ENCODE measurements at places on chromosomes 7 and 10.

GRCh38 chr7:4045975-4046374 lies 636.1 kb upstream of the FOXK1 start:
- no peak overlapping the region for H3K27ac ChIP-seq
- H3K4me1 ChIP-seq: no peaks in the 10 kb centered on the region
- no peaks in the 10 kb centered on the region for H3K27me3 ChIP-seq
- no peak for DNase-seq
- no peak overlapping the region for H3K4me3 ChIP-seq
- H3K36me3 ChIP-seq: no peaks in the 10 kb centered on the region

GRCh38 chr10:104387130-104387888 lies 33.7 kb downstream of the CFAP58 start:
- DNase-seq: no peak
- no peaks in the 10 kb centered on the region for H3K36me3 ChIP-seq

DNA sequence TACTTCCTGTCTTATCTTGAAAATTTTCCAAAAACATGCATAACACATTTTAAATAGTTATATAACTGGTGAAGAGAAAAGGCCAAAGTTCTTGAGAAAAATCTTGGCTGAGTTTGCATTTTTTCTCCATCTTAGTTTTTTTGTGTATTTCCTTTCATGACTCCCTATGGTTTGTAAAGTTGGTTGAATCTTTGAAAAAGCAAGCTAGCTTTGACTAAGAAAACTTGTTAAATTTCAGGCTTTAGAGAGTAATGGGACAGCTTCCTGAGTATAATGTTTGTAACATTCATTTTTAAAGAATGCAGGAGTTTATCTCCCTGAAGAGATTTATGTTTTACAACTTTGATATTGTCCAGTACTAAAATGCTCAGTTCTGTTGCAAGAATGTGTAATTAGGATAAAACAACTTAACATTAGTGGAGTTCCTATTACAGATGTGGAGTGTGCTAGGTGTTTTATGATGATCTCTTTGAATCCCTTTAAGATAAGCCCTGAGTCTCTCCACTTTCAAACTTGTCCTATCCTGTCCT lies 11.1 kb upstream of the HERPUD2 start:
- no peaks in the 10 kb centered on the region for H3K27me3 ChIP-seq
- no peak overlapping the region for H3K4me3 ChIP-seq
- no peak overlapping the region for H3K27ac ChIP-seq

DNA sequence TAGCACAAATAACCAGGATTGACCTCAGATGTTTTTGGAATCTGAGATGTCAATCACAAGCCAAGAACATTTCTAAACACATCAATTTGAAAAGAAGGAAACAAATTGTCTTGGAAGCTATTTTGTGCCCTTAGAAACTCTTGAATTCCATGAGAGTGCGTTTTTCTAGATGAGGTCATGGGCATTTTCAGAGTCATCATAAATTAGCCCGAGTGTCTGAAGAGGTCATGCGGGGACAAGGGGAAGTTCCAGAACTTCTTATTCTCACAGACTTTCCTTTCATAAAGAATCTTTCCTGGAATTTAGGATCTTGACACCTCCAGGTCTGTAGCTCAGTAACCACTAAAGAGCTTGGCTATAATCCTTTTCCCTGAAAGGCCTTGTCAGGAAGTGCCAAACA lies 28.2 kb downstream of the IL2RA start:
- H3K4me1 ChIP-seq: no peaks in the 10 kb centered on the region
- no peak overlapping the region for H3K27ac ChIP-seq
- H3K4me3 ChIP-seq: no peak overlapping the region
- no peaks in the 10 kb centered on the region for H3K36me3 ChIP-seq

DNA sequence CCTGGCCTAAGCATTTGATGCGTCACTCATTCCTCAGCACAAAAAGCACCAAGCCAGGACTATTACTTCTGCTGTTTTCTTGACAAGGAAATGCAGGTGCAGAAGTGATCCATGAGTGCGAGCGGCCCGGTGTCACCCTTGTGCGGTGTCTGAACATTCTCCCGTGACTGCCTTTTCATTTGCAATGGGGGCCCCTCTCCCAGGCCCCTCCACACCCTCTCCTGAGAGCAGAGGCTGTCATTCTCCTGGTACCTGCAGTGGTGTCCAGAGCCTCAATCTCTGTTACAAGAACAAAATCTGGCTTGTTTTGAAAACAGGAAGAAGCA lies 213.1 kb downstream of the DIP2C start:
- H3K36me3 ChIP-seq: no peaks in the 10 kb centered on the region
- DNase-seq: no peak
- H3K4me3 ChIP-seq: no peak overlapping the region
- H3K27me3 ChIP-seq: no peaks in the 10 kb centered on the region
- no peaks in the 10 kb centered on the region for H3K4me1 ChIP-seq

- H3K27me3 ChIP-seq: no peaks in the 10 kb centered on the region
- H3K36me3 ChIP-seq: no peaks in the 10 kb centered on the region
- H3K4me1 ChIP-seq: no peaks in the 10 kb centered on the region
- H3K27ac ChIP-seq: no peak overlapping the region
These were observed 134.9 kb upstream of the SAMD8 start for GRCh38 chr10:74976565-74976964.

- no peaks in the 10 kb centered on the region for H3K36me3 ChIP-seq
- DNase-seq: no peak
- no peaks in the 10 kb centered on the region for H3K27me3 ChIP-seq
- H3K27ac ChIP-seq: no peak overlapping the region
These were observed 194.0 kb upstream of the AHR start for GRCh38 chr7:17104419-17104818.

Data from breast epithelium (tissue), 4 donors.